CD4-positive, alpha-beta T cell treated with Interleukin-12 subunit alpha and Interleukin-12 subunit beta, for 1 hour (primary cell): ENCODE measurements at places on chromosomes 2 and 18.

DNA sequence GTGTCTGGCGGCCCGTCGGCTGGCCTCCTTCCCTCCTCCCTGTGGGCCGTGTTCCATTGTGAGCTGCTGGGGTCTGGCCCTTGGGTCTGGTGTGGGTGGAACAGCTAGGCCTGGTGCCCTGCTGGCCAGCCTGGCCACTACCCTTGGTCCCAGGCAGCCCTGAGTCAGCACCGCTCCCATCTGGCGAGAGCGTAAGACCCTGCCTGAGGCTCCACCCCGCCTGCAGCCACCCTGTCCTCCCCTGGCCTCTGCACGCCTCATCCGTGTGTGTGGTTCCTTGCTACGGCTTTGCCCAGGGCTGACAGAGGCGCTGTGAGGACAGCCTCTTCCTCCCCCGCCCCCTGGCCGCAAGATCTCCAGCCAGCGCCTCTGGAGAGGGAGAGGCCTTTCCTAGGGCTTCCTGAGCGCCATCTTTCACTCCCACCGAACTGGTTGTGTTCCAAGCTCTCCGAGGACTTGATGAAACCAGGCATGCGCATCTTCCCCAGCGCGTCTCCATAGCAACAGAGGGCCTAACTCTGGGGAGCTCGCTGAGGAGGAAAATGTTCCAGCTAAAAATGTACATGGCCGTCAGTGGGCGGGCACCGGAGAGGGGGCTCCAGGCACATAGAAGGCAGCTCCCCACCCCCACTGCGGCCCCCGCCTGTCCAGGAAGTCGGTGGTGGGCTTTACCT lies 83.0 kb downstream of the STPG4 start:
- DNase-seq: peak; percentile 18

DNA sequence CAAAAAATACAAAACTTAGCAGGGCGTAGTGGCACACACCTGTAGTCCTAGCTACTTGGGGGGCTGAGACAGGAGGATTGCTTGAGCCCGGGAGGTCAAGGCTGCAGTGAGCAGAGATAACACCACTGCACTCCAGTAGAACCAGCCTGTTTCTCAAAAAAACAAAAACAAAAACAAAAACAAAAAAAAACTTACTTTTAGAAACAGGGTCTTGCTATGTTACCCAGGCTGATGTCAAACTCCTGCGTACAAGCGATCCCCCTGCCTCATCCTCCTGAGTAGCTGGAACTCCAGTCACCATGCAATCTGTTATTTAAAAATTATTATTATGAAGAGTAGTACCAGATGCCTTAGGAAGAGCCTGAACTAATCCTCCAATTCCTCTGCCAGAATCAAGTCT lies 35.0 kb upstream of the GLI2 start:
- DNase-seq: no peak

DNA sequence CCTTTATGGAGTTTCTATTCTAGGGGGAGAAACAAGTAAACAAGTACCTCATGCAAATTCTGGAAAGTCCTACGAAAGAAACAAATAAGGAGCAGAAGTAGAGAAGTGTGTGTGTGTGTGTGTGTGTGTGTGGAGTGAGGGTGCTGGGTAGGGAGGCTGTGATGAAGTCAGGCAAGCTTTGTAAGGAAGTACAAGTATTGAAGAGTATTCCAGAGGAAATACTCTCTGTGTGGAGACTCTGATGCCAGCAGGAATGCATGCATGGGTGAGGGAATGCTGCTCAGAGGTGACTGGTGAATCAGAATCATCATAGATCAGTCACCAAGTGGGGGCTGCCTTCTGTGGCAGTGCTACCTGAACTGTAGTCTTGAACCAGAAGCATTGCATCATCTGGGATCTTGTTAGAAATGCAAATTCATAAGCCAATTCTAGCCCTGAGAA lies 34.5 kb downstream of the SLC4A3 start:
- DNase-seq: no peak

DNA sequence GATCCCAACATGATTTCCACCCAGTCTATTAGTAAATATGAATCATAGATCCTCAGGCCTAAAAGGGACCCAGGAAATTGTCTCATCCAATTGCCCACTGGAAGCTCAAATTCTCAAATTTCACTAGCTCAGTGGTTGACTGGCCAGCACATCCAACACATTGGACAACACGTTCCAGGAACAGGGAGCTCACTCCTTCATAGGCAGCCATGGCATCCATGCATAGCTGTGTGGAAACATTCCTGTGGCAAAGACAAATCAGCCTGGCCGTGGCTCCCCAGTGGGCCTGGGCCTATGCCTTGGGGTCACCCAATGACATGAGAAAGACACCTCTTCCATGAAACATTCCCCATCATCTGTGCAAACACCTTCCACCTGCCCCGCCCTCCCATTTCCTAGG lies 261.1 kb downstream of the ANAPC1 start:
- no peak for DNase-seq

DNA sequence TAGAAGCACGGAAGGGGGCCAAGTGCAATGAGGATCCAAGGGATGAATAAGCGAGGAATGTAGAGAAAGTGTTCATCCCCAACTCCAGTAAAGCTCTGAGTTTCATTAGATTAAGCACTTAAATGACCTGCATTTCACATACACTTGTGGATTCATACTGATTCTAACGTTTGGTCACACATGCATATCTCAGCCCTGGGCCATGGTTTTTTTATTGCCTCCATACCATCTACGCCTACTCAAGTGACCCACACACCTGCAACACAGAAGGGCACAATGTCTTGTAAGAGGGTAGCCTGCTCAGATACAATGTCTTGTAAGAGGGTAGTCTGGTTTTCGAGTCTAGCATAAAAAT lies 566 bp upstream of the MRPS5 start:
- no peak for DNase-seq

- no peak for DNase-seq
Measured at GRCh38 chr18:76943542-76944339, 121.4 kb downstream of the ZNF236 start.

- no peak for DNase-seq
Measured at GRCh38 chr2:69138247-69138772, 125.3 kb downstream of the ANTXR1 start.
